CD4-positive, alpha-beta memory T cell (primary cell): ENCODE measurements at places on chromosomes 12 and 14. TPM values are rescaled to one million over a fixed set of nuclear protein-coding genes. Genes with fewer than 3 reads are reported as not detected.

DNA sequence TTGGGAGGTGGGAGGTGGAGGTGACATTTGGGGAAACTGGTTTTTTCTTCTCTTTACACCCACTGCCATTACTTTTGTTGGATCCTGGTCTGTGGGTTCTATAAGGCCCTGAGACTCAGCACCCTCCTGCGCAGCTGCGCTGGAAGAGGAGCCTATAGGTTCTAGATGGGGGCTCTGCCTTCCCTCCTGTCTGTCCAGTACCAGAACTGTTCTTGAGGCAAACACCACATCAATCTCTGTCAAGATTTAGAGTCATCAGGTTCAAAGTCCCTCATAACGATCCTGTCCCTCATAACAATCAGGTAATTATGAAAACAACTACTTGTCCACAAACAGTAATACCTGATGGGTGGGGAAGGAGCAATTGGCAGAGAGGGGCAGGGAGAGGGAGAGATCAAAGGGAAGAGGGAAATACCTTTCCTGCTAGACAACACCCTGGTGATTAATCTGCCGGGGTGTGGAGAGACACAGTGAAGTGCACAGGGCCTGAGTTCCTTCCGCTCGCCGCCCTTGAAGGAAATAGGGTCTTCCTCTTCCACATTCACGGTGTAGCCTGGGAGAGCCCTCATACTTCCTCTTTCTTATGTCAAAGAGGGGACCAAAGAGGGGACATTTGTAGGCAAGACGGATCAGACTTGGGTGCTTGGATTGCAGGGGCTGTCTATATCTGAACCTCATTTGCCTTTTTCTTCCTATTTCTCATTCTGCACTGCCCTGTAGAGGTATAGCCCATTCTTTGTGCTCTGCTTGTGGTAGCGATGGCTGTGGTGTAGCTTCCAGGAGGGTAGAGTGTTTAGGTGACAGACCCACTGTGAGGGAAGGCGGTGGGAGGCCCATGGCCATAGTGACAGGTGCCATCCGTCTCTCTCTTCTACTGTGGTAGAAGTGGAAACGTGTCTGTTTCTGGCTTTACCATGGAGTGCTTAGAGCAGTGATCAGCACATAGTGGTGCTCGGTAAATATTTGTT lies 12.6 kb downstream of the GPRC5A start:
- H3K4me3 ChIP-seq = no peak overlapping the region
- H3K27ac ChIP-seq = no peak overlapping the region
- H3K36me3 ChIP-seq = no peaks in the 10 kb centered on the region
- DNase-seq = no peak

GRCh38 chr14:54931598-54932340 lies 29.1 kb upstream of the GCH1 start:
- H3K4me3 ChIP-seq = no peak overlapping the region
- H3K4me1 ChIP-seq = no peaks in the 10 kb centered on the region
- DNase-seq = no peak
- H3K27ac ChIP-seq = no peak overlapping the region
- H3K36me3 ChIP-seq = no peaks in the 10 kb centered on the region
- no peaks in the 10 kb centered on the region for H3K27me3 ChIP-seq

Gene SYT10
- total RNA-seq = not detected

- no peaks in the 10 kb centered on the region for H3K4me1 ChIP-seq
- H3K27me3 ChIP-seq = no peaks in the 10 kb centered on the region
- H3K36me3 ChIP-seq = no peaks in the 10 kb centered on the region
- H3K27ac ChIP-seq = no peak overlapping the region
- no peak for DNase-seq
These were observed 321.8 kb downstream of the SNAPC1 start for GRCh38 chr14:62084020-62084419.

- no peak overlapping the region for H3K4me3 ChIP-seq
- no peak for DNase-seq
- H3K27ac ChIP-seq = no peak overlapping the region
- no peaks in the 10 kb centered on the region for H3K4me1 ChIP-seq
- H3K36me3 ChIP-seq = peaks cover 30% of the 10 kb centered on the region
- no peaks in the 10 kb centered on the region for H3K27me3 ChIP-seq
These were observed 43.2 kb downstream of the APPL2 start for GRCh38 chr12:105192624-105193225.

- peaks cover 5% of the 10 kb centered on the region for H3K36me3 ChIP-seq
- no peak overlapping the region for H3K4me3 ChIP-seq
- H3K27ac ChIP-seq = no peak overlapping the region
- H3K4me1 ChIP-seq = no peaks in the 10 kb centered on the region
- no peaks in the 10 kb centered on the region for H3K27me3 ChIP-seq
These were observed 98.5 kb downstream of the ARID2 start for GRCh38 chr12:45827974-45828373.

DNA sequence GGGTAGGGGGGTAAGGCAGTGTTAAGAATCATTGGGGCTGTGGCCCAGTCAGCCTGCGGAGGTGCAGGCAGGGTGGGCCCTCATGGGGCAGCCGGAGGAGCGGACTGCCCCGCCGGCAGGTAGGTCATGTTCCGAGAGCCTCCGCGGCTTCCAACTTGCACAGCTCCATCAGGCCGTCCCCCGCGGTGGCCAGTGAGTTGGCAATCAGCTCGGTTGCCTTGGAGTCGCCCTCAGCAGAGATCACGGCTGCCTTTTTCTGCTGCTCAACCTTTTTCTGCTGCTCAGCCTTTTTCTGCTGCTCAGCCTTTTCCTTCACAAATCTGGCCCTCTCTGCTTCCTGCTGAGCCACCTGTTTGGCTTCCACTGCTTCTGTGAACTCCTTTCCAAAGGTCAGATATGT lies 41.1 kb upstream of the CSRNP2 start:
- H3K36me3 ChIP-seq = no peaks in the 10 kb centered on the region
- no peaks in the 10 kb centered on the region for H3K27me3 ChIP-seq
- H3K27ac ChIP-seq = no peak overlapping the region
- no peak for DNase-seq
- no peaks in the 10 kb centered on the region for H3K4me1 ChIP-seq
